ENCODE measurements at places on chromosomes 5 and 9.

GRCh38 chr5:75277463-75277862, 40.8 kb upstream of the ANKRD31 start:
- no peak for DNase-seq

- DNase-seq = no peak
These were observed 194.0 kb downstream of the HTR1A start for GRCh38 chr5:63768221-63768620.

GRCh38 chr9:34341659-34342295, 12.4 kb downstream of the NUDT2 start:
- no peak for DNase-seq

GRCh38 chr9:13807118-13807517, 506.8 kb downstream of the NFIB start:
- no peak for DNase-seq

GRCh38 chr5:161064781-161065180, 212.8 kb upstream of the ATP10B start:
- DNase-seq = no peak

- no peak for DNase-seq
These were observed 300.0 kb downstream of the MAST4 start for GRCh38 chr5:66896171-66896570.

GRCh38 chr5:82670692-82671091, 392.5 kb upstream of the RPS23 start:
- no peak for DNase-seq

GRCh38 chr9:96418083-96418919, at the start of gene ZNF367:
Gene ZNF367, minus strand, starts transcription at chr9:96418370. Its CDS starts 338 bp downstream, at chr9:96418032.
- DNase-seq = peak; percentile 92

DNA sequence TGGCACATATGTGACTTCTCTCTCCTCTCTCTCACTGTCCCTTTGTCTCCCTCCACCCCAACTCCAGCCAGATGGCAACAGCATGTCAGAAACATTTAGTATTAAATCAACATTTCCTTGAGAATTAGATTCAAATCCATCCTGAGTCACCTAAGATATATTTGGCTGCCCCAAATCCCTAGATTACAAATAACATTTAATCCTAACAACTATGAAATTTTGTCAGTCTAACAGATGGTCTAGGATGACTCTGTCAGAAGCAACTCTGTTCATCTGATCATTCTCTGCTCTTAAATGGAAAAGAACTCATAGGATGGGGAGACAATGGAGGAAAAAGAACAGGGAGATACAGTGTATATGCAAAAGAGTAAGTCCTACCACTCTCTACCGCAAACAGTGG, 201.2 kb downstream of the TSSK1B start:
- DNase-seq = no peak

Data from mesothelial cell of epicardium (in vitro differentiated cells).